ENCODE measurements at places on chromosomes 4 and X.

DNA sequence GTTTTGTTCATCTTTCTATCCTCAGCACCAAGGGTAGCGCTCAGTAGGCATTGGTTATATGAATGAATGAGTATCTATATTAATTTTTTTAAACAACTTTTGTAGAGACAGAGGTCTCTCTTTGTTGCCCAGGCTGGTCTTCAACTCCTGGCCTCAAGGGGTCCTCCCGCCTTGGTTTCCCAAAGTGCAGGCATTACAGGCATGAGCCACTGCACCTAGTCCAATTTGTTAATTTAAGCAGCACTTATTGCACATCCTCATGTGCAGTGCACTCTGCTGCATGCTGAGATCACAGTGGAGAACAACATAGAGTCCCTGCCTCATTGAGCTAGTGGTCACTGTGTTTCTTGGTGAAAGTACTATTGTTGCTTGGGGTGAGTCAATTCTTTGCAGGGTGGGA lies 94.4 kb downstream of the NHSL2 start:
- DNase-seq, result no peak

- no peak for DNase-seq
Observed at GRCh38 chr4:164116286-164116685, 621.8 kb downstream of the TMA16 start.

DNA sequence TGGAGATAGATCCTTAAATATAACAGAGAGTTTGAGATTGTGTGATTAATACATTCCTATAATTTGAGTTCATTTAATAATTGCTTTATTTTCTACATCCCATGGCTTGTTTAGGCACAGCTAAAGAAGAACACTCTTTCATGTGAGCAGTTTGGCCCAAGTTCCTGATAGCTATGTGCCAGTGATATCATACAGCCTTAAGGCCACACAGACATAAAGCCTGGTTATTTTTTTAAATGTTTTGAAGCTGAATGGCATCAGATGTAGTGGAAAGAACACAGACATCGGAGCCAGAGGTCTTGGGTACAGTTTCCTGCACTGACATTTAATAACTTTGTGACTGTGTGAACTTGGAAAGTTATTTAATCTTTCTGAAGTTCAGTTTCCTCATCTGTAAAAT lies 7.0 kb upstream of the NDNF start:
- DNase-seq, result no peak

DNA sequence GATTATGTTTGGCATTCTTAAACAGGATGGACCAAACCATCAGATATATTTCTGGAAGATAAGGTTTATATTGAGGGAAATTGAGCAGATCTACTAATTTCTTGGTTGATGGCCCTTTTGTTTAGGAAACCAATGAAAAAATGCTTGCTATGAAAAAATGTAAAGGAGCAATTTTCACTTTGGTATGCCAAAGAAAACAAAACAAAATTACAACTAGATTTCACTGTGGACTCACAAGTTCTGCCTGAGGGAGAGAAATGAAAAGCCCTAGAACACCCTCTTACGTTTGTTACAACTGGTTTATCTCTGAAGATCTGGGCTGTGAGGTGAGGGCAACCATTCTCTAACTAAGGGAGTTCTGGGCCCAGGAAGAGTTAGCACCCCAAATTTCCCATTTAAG lies 122.5 kb upstream of the IL15 start:
- no peak for DNase-seq

GRCh38 chr4:128654465-128654864 lies 155.0 kb upstream of the JADE1 start:
- DNase-seq, result no peak

GRCh38 chr4:25743971-25744370 lies 88.3 kb downstream of the SLC34A2 start:
- no peak for DNase-seq

GRCh38 chr4:148007314-148007760 lies 275.4 kb downstream of the ARHGAP10 start:
- no peak for DNase-seq

DNA sequence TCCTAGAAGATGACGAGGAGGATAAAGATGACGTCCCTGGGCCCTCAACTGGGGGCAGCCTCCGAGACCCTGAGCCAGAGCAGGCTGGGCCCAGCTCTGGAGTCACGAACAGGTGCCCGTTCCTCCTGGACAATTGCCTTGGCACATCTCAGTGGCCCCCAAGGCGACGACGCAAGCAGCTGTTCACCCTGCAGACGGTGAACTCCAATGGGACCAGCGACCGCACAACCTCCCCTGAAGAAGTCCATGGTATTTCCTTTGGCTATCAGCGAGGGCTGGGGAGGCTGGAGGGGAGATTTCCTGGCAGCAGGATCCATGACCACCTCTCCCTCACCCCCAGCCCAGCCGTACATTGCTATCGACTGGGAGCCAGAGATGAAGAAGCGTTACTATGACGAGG lies 11.9 kb downstream of the USP11 start:
- no peak for DNase-seq

- no peak for DNase-seq
Observed at GRCh38 chrX:13655674-13656073, 2.7 kb downstream of the TCEANC start.

- no peak for DNase-seq
Observed at GRCh38 chrX:85115252-85115651, 111.6 kb downstream of the APOOL start.

GRCh38 chrX:14504960-14505538 lies 24.3 kb upstream of the GLRA2 start:
- DNase-seq, result no peak

DNA sequence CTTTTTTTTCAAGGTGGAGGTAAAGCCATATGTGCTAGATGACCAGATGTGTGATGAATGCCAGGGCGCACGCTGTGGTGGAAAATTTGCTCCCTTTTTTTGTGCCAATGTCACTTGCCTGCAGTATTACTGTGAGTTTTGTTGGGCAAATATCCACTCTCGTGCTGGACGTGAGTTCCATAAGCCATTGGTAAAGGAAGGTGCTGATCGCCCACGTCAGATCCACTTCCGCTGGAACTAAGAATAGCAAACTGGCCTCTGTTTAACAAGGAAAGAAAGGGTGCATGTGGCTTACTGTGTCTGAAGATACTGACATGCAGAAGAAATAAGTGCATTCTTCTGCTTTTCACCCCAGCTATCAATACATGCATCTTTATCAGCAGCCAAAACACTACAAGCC lies 63.9 kb downstream of the CPEB2 start:
- no peak for DNase-seq

GRCh38 chrX:75638332-75638731 lies 115.5 kb upstream of the ZDHHC15 start:
- no peak for DNase-seq

GRCh38 chr4:70613306-70614183 lies 15.0 kb upstream of the ENAM start:
- DNase-seq, result no peak

GRCh38 chr4:128528793-128529553 lies 241.4 kb upstream of the PGRMC2 start:
- no peak for DNase-seq

DNA sequence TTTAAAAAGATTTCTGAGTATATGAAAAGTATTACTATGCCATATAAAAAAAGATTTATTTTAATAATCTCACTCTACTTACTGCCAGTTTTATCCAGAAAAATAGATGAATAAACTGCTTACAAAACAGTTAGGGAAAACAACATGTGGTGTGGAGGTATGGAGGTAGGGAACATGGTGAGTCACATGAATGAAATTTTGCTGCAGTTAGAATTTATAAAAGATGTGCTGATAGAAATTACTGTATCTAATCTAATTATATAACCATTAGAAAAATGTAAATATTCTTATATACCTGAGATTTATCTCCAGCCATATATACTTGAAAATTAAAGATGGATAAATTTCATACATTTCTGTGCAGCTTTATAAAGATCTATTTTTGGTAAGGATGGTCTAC lies 184.0 kb upstream of the ANK2 start:
- DNase-seq, result no peak

DNA sequence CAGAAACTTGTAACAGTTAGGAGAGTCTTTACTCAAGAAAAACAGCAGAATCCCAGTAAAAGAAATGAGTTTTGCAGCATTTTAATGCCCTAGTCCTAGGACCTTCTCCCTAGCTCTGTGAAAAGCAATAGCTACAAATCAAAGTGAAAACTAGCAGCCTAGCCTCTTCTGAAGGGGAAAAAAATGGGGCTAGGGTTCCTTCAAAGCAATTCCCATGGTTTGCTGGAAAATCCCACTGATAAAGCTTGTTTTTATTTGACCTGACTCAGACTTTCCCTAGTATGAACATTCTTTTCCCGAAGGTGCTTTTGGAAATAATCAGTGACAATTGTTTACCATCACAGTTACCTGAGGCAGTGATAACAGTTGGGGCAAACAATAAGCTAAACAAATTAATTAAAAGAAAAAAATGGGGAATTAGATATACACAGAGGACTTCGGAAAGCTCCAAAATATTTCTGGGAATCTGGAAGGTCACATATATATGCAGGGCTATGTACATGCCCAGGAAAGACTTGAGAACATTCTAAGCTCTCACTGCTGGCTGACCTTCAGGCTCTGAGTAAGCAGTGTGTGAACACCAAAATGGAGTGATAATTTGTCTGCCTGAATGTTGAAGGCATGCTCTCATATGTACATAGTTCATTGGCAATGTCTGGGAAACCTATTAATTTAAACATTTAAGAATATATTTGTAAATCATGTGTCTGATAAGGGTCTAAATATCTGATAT lies 285.9 kb downstream of the KCTD8 start:
- DNase-seq, result no peak
